ENCODE measurements at places on chromosomes 6 and 20.

- DNase-seq: peak; percentile 65
These were observed 101.2 kb downstream of the NUS1 start for GRCh38 chr6:117776441-117776840.

GRCh38 chr20:12721636-12722035 is 287.1 kb upstream of the SPTLC3 start:
- DNase-seq: no peak

- DNase-seq: no peak
These were observed 69.0 kb upstream of the CITED2 start for GRCh38 chr6:139443231-139444112.

- no peak for DNase-seq
These were observed 65.4 kb upstream of the SLCO4A1 start for GRCh38 chr20:62576815-62577489.

DNA sequence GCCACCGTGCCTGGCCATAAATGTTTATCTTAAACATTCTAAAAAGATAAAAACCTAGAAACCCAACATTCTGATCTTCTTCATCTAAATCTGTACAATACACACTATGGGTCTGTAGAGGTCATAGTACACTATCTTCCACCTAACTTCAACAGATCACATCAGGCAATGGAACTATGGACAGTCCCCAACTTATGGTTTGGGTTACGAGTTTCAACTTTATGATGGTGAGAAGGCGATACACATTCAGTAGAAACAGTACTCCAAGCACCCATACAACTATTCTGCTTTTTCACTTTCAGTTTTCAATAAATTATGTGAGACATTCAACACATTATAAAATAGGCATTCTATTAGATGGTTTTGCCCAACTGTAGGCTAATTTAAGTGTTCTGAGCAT is 23.1 kb downstream of the FKBP5 start:
- no peak for DNase-seq

GRCh38 chr20:32227306-32227705 is 19.6 kb downstream of the POFUT1 start:
- DNase-seq: no peak

GRCh38 chr20:62367633-62368391 is 700 bp upstream of the LAMA5 start:
- peak; percentile 25 for DNase-seq

DNA sequence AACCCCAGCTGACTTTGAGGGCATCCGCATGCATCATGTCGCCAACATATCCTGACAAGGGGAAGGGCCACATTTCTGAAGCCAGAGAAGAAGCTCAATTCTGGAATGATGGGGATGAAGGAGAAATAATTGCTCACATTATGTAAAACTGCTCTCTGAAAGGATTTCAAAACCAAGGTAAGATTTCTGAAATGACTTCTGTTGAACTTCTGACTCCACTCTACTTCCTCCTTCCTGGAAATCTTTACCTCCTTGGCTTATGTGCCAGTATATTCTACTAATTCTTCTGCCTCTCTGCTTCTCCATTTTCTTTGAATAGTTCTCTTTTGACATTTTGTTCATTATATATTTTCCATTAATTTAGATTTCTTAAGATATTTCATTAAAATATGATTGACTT is 31.9 kb downstream of the HLA-DPB1 start:
- peak; percentile 12 for DNase-seq
